Activated T-cell treated with anti-CD3 and anti-CD28 coated beads, Interleukin-2, amount 50 U/mL, for 72 hours (primary cell): ENCODE measurements at places on chromosomes 1 and 21.
A peak's percentile ranks its signal among the peaks of the same experiment; 100 is the strongest.

- peaks cover 31% of the 10 kb centered on the region for H3K4me1 ChIP-seq
- H3K4me3 ChIP-seq = no peak overlapping the region
- H3K27me3 ChIP-seq = no peaks in the 10 kb centered on the region
- peaks cover 11% of the 10 kb centered on the region for H3K36me3 ChIP-seq
These were observed 17.6 kb downstream of the PGBD2 start for GRCh38 chr1:248923352-248924338.

GRCh38 chr1:209929751-209930150, 8.3 kb upstream of the SYT14 start:
- peaks cover 49% of the 10 kb centered on the region for H3K27me3 ChIP-seq
- H3K36me3 ChIP-seq = no peaks in the 10 kb centered on the region
- no peak overlapping the region for H3K4me3 ChIP-seq
- no peak for DNase-seq

GRCh38 chr1:17819129-17819802, 64.1 kb downstream of the ACTL8 start:
- DNase-seq = no peak
- peaks cover 28% of the 10 kb centered on the region for H3K27me3 ChIP-seq
- H3K36me3 ChIP-seq = no peaks in the 10 kb centered on the region
- H3K4me3 ChIP-seq = no peak overlapping the region
- H3K4me1 ChIP-seq = no peaks in the 10 kb centered on the region

DNA sequence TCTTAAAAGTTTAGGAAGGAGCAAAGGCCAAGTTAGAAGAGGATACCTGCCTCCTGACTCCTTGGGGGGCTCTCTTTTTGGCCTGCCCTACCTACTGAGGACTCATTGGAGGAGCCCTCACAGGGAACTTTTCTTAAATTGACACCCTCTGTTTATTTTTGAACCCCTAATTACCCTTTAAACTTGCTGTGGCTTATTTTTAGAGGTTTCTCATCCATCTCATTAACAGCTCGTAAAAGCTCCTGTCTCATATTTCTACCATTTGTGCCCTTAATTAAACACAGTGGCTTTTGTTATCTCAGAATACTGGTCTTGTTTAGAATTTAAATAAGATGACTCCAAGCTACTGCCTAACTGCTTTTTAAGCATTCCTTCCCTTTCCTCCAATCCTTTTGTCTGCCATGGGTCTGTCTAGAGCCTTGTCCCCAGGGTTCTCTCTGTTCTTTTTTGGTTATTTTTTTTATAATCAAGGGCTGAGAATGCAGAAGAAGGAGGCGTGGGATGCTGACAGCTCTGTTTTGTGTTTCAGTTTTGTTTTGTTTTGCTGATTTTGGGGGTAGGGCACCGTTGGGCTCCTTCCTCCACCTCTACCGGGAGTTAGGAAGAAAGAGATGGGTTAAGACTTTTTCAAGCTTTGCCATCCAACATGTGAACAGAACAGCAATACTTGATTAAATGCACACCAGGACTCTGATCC, 78.0 kb downstream of the SYT6 start:
- peaks cover 2% of the 10 kb centered on the region for H3K36me3 ChIP-seq
- peaks cover 4% of the 10 kb centered on the region for H3K27me3 ChIP-seq
- H3K27ac ChIP-seq = peak overlapping the region; percentile 1
- DNase-seq = no peak
- H3K4me1 ChIP-seq = peaks cover 8% of the 10 kb centered on the region
- H3K4me3 ChIP-seq = no peak overlapping the region

- no peak overlapping the region for H3K4me3 ChIP-seq
- no peaks in the 10 kb centered on the region for H3K36me3 ChIP-seq
- peaks cover 11% of the 10 kb centered on the region for H3K4me1 ChIP-seq
- no peak for DNase-seq
- H3K27ac ChIP-seq = no peak overlapping the region
These were observed 108.2 kb downstream of the CDC7 start for GRCh38 chr1:91608876-91609275.

DNA sequence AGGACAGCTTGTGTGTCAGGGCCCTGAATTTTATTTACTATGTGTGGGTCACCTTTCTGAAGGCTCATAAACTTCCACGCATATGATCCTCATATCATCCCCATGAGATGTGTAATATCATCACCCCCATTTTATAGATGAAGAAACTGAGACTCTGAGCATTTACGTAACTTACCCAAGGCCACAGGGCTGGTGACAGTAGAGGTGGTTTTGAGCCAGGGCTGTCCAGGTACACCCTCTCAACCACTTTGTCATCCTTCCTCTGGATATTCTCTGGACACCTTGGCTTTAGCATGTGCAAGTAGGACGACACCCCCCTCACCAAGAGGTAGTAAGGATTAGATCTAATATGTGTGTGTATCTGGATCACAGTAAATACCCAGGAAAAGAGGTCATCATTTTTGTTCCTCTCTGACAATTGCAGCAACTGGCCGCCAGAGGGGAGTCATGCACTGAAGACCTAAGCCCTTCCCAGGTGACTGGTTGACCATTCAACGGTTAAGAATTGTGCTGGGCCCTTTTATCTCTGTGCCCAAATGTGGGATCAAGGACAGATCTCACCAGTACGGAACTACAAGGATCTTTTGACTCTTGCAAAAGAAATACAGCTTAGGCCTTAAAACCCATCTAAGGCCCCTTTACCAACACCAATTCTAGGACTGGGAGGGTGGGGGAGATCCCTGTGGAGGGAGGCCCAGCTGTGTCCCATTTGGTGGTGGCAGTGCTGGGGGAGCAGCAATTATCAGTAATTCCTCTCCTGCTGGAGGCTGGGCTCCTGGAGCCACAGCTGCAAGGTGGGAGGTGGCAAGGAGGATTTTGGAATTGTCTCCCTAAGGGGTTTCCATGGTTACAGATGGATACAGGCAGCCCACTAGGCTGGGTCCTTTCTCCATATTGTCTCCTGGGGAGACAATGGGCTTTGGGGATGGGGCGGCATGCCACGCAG, 13.7 kb upstream of the E2F2 start:
- peaks cover 8% of the 10 kb centered on the region for H3K4me1 ChIP-seq
- no peak overlapping the region for H3K4me3 ChIP-seq
- H3K27ac ChIP-seq = no peak overlapping the region
- DNase-seq = peak; percentile 76
- no peaks in the 10 kb centered on the region for H3K36me3 ChIP-seq

- no peak overlapping the region for H3K27ac ChIP-seq
- no peak for DNase-seq
- H3K36me3 ChIP-seq = no peaks in the 10 kb centered on the region
- H3K27me3 ChIP-seq = no peaks in the 10 kb centered on the region
These were observed 208.0 kb upstream of the BRINP3 start for GRCh38 chr1:190685676-190686075.

GRCh38 chr1:220239966-220240365, 32.3 kb downstream of the RAB3GAP2 start:
- H3K27me3 ChIP-seq = no peaks in the 10 kb centered on the region
- H3K4me1 ChIP-seq = peaks cover 33% of the 10 kb centered on the region
- DNase-seq = no peak
- peaks cover 5% of the 10 kb centered on the region for H3K36me3 ChIP-seq
- H3K27ac ChIP-seq = no peak overlapping the region
- no peak overlapping the region for H3K4me3 ChIP-seq

- H3K4me1 ChIP-seq = no peaks in the 10 kb centered on the region
- H3K36me3 ChIP-seq = no peaks in the 10 kb centered on the region
- no peak for DNase-seq
- H3K27me3 ChIP-seq = no peaks in the 10 kb centered on the region
- H3K4me3 ChIP-seq = no peak overlapping the region
- H3K27ac ChIP-seq = no peak overlapping the region
These were observed 42.0 kb downstream of the LAMC1 start for GRCh38 chr1:183065168-183065706.

DNA sequence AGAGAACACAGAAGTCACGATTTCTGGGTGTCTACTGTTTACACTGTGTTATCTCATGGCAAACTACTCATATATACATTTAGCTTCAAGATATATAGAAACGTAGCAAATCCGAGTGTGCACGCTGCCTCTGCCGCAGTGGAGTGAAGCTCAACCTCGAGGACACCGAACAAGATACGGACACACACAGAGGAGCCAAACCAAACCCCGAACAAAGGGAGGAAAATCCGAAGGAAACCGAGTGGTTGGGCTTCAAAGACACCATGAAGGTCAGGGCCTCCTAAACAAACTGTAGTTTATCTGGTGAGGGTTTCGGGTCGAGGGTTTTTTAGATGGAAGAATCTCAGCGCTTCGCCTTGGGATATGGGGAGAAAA, 34.5 kb downstream of the SLC45A1 start:
- no peak overlapping the region for H3K4me3 ChIP-seq
- peaks cover 5% of the 10 kb centered on the region for H3K27me3 ChIP-seq
- DNase-seq = no peak
- H3K36me3 ChIP-seq = peaks cover 4% of the 10 kb centered on the region
- peaks cover 5% of the 10 kb centered on the region for H3K4me1 ChIP-seq

- peak overlapping the region; percentile 9 for H3K27ac ChIP-seq
- H3K4me3 ChIP-seq = no peak overlapping the region
- peaks cover 17% of the 10 kb centered on the region for H3K36me3 ChIP-seq
- H3K4me1 ChIP-seq = peaks cover 80% of the 10 kb centered on the region
- H3K27me3 ChIP-seq = no peaks in the 10 kb centered on the region
- DNase-seq = no peak
These were observed 2.7 kb downstream of the RBM15 start for GRCh38 chr1:110341872-110342331.

DNA sequence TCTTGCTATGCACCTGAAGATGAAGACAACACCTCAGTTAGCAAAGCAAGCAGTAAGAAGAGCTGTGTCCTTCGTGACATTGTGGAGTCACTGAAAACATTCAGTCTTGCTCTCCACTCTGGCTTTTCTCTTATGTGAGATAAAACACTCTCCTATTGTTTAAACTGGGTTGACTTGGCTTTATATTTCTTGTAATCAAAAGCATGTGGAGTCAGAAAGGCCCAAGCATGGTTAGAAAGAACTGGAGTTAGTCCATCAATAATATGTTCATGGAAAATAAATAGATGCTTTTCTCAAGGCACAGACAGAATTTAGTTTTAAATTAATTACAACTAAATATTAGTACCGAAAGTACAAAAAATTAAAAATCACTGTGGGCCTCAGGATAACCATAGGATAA, 61.7 kb downstream of the UBE2U start:
- no peaks in the 10 kb centered on the region for H3K4me1 ChIP-seq
- H3K36me3 ChIP-seq = no peaks in the 10 kb centered on the region
- H3K4me3 ChIP-seq = no peak overlapping the region
- H3K27me3 ChIP-seq = peaks cover 26% of the 10 kb centered on the region

GRCh38 chr1:159181328-159182024, 10.1 kb downstream of the CADM3 start:
- no peak overlapping the region for H3K27ac ChIP-seq
- no peak overlapping the region for H3K4me3 ChIP-seq
- no peak for DNase-seq
- H3K27me3 ChIP-seq = peaks cover 79% of the 10 kb centered on the region
- peaks cover 5% of the 10 kb centered on the region for H3K4me1 ChIP-seq

- no peaks in the 10 kb centered on the region for H3K27me3 ChIP-seq
- DNase-seq = no peak
- H3K36me3 ChIP-seq = peaks cover 11% of the 10 kb centered on the region
- H3K27ac ChIP-seq = no peak overlapping the region
- no peak overlapping the region for H3K4me3 ChIP-seq
- peaks cover 50% of the 10 kb centered on the region for H3K4me1 ChIP-seq
These were observed 134.1 kb upstream of the RAB4A start for GRCh38 chr1:229136822-229137221.

DNA sequence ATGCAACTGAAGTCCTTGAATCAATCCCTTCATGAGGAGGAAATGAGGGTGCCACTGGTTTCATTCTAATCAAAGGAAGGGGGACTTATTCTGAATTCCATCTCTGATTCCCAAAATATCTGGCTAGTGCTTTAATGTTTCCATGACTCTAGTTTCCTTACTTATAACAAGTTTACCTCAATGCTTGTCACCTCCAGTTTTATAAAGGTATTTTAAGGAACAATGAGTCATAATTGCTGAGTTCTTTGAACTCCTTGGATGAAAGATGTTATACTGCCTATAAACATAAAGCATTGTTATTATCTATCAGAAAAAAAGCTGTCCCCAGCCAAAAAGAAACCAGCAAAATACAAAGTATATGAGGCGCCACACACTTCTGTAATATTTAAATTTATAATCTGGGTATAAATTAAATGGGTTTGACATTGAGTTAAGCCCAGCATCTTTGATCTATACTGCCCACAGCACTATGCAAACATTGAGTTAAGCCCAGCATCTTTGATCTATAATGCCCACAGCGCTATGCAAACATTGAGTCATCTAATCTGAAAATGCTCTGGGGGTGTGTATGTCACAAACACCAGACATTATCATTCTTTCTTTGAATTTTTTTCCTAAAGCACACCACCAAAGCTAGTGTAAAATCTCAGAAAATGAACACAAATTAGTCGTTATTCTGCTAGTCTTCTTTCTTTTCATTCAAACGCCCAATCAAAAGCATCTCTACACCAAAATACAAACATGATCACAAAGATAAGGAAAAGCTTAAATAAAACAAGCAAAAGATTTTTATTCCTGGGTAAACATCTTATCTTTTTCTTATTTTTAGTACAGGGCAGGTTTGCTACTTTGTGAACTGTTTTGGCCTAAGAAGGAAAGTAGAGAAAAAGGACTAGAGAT, 11.5 kb upstream of the CXADR start:
- no peaks in the 10 kb centered on the region for H3K4me1 ChIP-seq
- no peak overlapping the region for H3K4me3 ChIP-seq
- no peak overlapping the region for H3K27ac ChIP-seq
- no peak for DNase-seq
- peaks cover 22% of the 10 kb centered on the region for H3K27me3 ChIP-seq

- no peak overlapping the region for H3K27ac ChIP-seq
- no peaks in the 10 kb centered on the region for H3K27me3 ChIP-seq
- DNase-seq = no peak
These were observed 13.2 kb downstream of the EFHD2 start for GRCh38 chr1:15422871-15423270.

- H3K27ac ChIP-seq = peak overlapping the region; percentile 57
- no peaks in the 10 kb centered on the region for H3K27me3 ChIP-seq
- peaks cover 5% of the 10 kb centered on the region for H3K36me3 ChIP-seq
- peak overlapping the region; percentile 50 for H3K4me3 ChIP-seq
- H3K4me1 ChIP-seq = peaks cover 67% of the 10 kb centered on the region
- no peak for DNase-seq
These were observed 22.9 kb upstream of the ALDH4A1 start for GRCh38 chr1:18925279-18925678.

DNA sequence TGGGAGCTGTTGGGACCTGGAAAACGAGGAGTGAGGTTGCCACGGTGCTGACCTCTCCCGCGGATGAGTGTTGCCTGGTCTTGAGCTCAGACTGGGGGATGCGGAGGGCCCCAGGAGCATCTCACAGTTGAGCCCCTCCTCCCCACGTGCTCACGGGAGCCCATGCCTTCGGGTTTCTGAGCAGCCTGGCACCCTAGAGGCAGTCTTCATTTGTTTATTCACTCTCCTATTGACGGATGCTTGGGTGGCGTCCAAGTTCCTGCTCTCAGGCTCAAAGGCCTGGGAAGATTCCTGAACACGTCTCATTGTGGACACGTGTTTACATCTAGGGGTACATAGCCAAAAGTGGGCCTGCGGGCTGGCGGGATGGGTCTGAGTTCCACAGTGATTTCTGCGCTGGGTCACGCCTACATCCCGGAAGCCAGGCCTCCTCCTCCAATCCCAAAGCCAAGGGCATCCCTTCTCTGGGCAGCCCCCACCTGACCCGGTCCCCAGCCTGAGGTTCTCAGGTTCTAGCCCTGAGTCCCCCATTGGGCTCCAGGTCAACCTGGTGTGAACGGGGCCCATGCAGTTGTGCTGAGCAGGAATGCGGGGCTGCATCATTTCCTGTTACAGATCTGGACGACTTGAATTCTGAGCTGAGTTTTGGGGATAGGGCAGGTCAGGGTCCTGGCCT, 14.7 kb downstream of the WNT3A start:
- H3K27ac ChIP-seq = no peak overlapping the region
- H3K27me3 ChIP-seq = no peaks in the 10 kb centered on the region
- no peaks in the 10 kb centered on the region for H3K4me1 ChIP-seq
- no peak for DNase-seq
